Stimulated activated CD4-positive, alpha-beta T cell treated with anti-CD3 and anti-CD28 coated beads, Interleukin-12 subunit alpha, Interleukin-12 subunit beta, amount 100 ng/mL, for 48 hours (primary cell): ENCODE measurements at places on chromosomes 3 and 15.

DNA sequence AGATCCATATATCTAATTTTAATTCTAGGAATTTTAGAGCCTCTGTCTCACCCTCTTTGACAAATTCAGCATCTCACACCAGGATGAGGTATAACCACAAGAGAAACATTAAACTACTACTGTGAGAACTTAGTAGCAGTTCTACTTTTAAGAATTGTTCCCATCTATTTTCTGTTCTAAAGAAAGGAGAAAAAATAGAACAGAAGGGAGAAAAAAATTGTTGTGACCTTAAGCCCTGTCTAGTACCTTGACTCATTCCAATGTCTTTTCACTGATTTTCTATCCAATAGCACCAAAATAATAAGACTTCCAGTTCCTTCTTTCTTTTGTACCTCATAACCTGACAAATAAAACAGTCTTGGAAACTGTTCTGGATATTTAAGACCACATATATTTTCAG, 37.0 kb downstream of the FRMD5 start:
- no peak for DNase-seq

- DNase-seq = no peak
These were observed 308.8 kb upstream of the PDZRN3 start for GRCh38 chr3:73933585-73933984.

DNA sequence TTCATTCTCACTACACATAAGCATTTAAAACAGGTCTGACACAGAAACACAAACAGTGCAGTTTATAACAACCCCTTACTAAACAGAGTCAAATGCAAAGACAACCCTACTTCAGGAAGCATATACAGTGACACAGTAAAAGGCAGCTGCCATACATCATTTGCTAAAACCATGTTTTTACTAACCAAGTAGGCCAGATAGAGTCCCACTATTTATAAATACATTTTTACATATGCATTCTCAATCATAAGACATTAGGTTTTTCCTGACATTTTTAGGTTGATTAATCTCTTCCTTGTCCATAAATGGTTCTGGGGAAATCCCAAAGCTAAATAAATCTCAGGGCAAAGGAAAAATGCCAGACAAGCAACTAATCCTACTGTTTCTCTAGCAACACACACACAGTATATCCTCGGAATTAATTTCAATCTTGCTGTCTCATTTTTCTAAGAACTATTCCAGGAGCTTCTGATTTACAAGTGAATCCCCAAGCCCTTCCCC, 39.0 kb downstream of the CHAC1 start:
- DNase-seq = no peak

DNA sequence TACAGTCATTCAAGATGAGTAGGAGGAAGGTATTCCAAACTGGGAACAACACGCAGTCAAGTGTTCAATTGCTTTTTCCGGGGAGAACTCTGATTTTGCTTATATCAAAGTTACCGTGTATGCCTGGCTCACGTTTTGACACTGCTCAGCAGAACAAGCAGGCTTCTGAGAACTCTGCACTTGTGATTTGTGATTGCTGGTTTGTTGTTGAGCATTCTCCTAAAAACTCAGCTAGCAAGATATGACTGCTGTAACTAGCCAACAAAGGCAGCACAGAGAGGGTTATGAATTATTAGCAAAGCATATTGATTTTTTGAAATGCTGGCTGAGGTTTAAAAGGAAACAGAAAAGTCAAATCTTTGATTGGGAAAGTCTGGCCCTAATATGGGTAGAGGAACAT, 151.7 kb downstream of the ZPLD1 start:
- no peak for DNase-seq

GRCh38 chr15:43513550-43513949, 3.9 kb upstream of the MAP1A start:
- no peak for DNase-seq

GRCh38 chr3:138359919-138360868, 11.8 kb downstream of the MRAS start:
- DNase-seq = no peak

DNA sequence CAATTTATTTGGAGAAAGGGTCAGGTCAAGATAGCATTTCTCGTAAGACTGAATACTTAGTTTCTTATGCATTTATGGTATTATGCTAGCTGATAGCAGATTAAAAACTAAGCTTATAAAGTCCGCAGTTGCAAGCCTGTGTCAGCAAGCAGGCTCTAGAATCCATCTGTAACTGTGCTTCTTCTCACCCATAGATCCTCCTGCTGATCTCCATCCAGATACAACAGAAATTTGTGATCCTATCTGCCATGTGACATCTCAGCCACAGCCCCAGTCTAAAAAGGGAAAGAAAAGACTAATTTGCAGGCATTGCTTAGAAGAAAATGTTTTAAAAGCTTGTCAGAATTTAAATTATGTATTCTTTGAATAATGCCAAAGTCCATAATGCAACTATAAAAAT, 265.4 kb upstream of the CCDC54 start:
- DNase-seq = no peak

GRCh38 chr3:27677565-27677964, 44.6 kb downstream of the EOMES start:
- DNase-seq = no peak

DNA sequence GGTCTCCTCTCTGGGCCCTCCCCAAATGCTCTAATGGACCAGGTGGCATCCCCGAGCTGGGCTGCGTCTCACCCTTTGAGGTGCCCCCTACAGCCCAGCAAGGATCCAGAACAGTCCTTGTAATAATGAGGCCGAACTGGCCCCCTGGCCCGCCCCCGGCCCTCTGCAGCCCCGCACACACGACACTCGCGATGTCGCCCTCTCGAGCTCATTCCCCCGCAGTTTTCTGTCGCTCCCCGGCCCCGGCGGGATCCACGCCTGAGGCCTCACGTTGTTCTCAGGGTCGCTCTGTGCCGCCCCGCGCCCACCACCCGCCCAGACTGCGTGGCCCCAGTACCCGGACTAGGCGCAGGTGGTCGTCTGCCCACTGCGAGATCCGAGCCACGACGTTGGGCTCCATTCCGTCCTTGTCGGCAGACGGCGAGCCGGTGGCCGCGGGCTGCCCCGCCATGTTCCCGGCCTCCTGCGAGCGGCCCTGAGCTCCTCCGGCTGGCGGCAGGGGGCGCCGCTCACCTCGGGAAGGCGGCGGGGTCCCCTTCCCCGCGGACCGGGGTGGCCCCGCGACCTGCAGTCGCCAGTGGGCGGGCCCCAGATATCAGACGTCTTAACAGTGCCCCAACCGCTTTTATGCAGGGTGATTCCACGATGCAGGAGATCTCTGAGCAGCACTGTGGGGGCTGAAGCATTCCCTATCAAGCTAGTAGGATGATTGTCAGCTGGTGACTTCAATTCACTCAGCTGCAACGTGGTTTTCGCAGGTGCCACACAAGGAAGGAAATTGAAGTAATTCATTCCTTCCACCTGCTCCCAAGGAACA, at the start of gene C3orf33:
Gene C3orf33, minus strand, starts transcription at position 477 of the 817 bp plus-strand sequence. Its CDS starts 26 bp downstream, at position 451.
- DNase-seq = peak; percentile 53

DNA sequence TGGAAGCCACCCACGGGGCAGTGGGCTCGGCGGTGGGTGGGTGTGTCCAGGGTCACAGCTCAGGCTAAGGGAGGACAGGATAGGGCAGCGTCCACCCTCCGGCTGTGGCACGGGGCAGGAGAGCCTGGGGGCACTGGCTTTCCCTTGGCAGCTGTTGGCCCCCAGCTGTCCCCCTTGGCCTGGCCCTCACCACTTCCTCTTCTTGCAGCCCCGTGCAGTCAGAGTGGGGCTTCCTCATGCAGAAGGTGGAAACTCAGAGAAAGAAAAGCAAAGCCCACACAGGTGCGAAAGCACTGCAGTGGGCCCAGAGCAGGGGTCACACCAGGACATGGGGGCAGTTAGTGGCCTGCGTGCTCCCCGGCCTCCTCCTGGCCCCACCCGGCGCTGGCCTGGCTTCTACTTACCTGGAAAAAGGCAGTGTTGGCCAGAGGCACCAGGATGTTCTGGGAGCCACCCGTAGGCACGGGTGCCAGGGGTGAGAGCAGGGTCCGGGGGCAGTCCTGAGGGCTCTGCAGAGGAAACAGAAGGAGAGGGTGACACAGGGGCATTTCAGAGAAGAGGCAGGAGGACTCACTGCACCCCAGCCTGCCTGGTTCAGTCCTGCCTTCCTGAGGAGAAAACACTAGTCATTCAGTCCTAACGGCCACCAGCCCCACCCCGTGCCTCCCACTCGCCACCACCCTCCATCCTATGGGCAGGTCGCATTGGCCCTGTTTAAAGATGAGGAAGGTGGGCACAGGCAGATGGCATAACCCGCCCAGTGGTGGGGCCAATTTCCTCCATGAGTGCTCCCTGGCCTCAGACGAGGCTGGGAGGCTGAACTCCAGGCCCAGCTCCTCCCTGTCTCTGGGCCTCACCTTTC, 28.3 kb downstream of the PLXND1 start:
- no peak for DNase-seq

GRCh38 chr3:13567684-13568514, 19.0 kb downstream of the FBLN2 start:
- no peak for DNase-seq

DNA sequence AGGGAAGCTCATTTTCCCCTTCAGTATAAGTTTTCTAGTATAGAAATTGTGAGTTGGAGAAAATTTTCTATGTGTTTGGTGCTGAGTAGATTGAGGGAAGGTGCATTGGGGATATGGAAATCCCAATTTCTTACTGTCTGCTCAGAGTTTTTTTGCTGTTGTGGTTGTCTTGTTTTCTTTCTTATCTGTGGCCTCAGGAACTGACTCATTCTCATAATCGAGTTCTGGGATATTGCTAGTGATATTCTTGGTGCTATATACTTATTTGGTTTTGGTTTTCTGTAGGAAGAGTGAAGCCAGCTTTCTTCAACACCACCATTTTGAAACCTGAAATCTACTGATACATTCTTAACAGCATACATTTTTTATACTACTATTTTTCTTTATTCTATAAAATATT, 869.2 kb downstream of the DIPK2A start:
- DNase-seq = no peak

DNA sequence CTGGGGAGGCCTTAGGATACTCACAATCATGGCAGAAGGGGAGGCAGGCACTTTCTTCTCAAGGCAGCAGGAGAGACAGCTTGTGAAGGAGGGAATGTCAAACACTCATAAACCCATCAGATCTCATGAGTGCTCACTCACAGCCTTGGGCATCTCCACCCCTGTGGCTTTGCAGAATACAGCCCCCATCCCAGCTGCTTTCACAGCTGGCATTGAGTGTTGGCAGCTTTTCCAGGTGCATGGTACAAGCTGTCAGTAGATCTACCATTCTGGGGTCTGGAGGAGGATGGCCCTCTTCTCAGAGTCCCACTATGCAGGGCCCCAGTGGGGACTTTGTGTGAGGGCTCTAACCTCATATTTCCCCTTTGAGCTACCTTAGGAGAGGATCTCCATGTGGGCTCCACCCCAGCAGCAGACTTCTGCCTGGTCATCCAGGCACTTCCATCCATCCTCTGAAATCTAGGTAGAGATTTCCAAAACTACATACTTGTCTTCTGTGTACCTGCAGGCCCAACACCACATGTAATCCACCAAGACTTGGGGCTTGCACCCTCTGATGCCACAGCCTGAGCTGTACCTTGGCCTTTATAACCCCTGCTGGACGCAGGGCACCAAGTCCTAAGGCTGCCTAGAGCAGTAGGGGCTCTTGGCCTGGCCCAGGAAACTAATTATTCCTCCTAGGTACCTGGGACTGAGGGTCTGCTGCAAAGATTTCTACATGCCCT, 404.2 kb upstream of the EPHA6 start:
- DNase-seq = no peak

GRCh38 chr3:52068730-52069129, 12.4 kb upstream of the DUSP7 start:
- DNase-seq = no peak

DNA sequence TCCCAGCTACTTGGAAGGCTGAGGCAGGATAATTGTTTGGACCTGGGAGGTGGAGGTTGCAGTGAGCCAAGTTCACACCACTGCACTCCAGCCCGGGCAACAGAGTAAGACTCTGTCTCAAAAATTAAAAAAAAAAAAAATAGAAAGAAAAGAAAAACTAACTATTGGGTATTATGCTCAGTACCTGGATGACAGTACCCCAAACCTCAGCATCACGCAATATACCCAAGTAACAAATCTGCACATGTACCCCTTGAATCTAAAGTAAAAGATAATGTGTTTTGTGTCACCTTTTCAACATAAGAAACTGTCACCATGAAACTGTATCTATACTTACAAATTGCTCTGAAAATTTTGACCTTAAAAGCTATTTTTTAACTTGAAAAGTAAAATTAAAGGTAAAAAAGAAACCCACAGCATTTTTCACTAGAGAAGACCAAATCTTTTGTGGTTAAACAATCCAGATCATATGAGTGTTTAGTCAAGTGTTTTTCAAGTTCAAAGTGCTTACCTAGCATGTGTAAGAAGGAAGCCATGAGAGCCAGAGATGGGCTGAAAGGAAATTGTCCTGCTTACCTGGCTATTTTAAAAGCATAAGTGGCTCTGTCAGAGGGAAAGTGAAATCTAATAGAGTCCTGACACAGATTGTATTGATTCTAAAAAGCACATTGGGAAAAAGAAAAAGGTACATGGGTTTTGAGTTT, 50.5 kb downstream of the MYO1E start:
- DNase-seq = no peak

GRCh38 chr3:111238885-111239284, 167.3 kb downstream of the NECTIN3 start:
- no peak for DNase-seq

- no peak for DNase-seq
These were observed 10.0 kb downstream of the CRYGS start for GRCh38 chr3:186534113-186534669.

GRCh38 chr15:90336705-90337141, 15.4 kb upstream of the ZNF774 start:
- no peak for DNase-seq

GRCh38 chr3:47865192-47865591, 62.3 kb downstream of the DHX30 start:
- no peak for DNase-seq

DNA sequence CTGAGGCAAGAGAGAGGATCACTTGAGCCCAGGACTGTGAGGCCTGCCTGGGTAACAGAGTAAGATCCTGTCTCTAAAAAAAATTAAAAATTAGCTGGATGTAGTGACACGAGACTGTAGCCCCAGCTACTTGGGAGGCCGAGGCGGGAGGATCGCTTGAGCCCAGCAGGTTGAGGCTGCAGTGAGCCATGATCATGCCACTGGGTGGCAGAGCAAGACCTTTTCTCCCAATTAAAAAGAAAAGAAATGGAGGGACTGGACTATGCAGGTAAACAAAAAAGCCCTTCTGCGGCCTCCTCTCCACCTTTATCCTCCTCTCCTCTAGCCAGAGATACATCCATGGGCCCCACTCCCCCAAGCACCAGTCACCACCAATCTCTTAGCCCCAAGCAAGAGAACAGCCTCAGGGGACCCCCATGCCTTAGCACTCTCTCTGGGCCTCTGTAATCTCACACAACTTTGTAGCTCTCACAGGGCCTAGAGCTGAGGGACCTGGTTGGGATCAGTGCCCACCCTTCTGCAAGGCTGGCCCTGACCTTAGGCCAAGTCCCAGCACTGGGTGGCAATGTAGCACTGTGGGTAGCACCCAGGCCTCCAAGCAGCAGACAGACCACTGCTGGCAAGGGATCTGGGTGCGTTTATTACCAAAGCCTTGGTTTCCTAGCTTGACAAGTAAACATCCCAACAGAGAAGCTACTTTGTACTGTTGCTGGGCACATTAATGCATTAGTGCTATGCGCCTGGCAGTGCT, 43.4 kb downstream of the FAM174B start:
- DNase-seq = no peak

GRCh38 chr15:85726454-85726853, 68.3 kb downstream of the KLHL25 start:
- DNase-seq = no peak

- DNase-seq = no peak
These were observed 82.0 kb downstream of the HHLA2 start for GRCh38 chr3:108378153-108378951.
